Kasumi-1 (cell line): ENCODE measurements at places on chromosomes 11 and 22.

- DNase-seq = no peak
Observed at GRCh38 chr11:79259800-79260199, 181.0 kb downstream of the TENM4 start.

- no peak for DNase-seq
Observed at GRCh38 chr11:27319072-27319471, 43.9 kb downstream of the CCDC34 start.

GRCh38 chr11:34865261-34865660, 50.9 kb downstream of the APIP start:
- DNase-seq = no peak

- no peak for DNase-seq
Observed at GRCh38 chr22:30680991-30681770, 13.5 kb upstream of the OSBP2 start.

DNA sequence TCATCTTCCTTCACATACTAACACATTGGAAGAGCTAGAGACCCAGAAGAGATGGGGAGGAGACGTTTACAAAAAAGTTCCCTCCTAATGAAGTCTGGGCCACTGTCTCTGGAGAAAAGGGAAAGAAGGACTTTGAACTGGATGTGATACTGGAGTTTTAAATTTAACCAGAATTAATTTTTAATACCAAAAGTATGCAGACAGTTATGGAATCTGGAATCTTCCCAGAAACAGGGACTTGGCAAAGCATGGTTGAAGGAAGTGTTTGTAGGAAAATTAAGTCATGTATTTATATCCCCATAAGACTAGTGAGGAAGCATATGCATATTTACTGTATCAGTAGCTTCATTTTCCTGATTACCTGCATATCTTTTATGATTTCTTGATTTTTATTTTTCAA, 215.5 kb downstream of the TTC28 start:
- DNase-seq = no peak

GRCh38 chr11:86219311-86220193, 25.0 kb upstream of the EED start:
- no peak for DNase-seq

GRCh38 chr11:93084727-93085505, 112.9 kb downstream of the SLC36A4 start:
- DNase-seq = no peak

- DNase-seq = no peak
Observed at GRCh38 chr11:5796541-5796940, 5.5 kb upstream of the OR52N1 start.

GRCh38 chr22:23815541-23816155, 23.2 kb downstream of the DERL3 start:
- peak; percentile 39 for DNase-seq

- no peak for DNase-seq
Observed at GRCh38 chr11:60918939-60919265, 4.9 kb downstream of the TMEM109 start.

GRCh38 chr11:14413307-14414069, 54.5 kb upstream of the RRAS2 start:
- DNase-seq = peak; percentile 10

DNA sequence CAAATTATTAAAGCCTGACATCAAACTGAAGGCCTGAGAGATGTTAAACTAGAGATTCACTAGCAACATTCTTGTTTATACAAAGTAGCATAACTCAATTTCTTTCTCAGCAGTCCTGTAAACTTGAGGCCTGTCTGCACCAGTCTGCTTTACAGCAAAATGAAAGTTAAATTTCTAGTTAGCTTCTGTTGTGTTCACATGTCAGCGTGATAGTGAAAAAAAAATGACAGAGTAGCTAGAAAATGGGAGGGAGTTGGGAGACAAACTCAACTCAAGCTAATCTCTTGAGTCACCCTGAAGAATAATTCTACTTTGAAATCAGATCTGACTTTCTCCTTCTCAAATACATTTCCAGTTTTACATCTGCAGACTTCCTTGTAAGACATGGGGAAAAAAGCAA, 6.5 kb downstream of the RBFOX2 start:
- DNase-seq = no peak

GRCh38 chr11:107457205-107457557, 444 bp downstream of the CWF19L2 start:
- no peak for DNase-seq

DNA sequence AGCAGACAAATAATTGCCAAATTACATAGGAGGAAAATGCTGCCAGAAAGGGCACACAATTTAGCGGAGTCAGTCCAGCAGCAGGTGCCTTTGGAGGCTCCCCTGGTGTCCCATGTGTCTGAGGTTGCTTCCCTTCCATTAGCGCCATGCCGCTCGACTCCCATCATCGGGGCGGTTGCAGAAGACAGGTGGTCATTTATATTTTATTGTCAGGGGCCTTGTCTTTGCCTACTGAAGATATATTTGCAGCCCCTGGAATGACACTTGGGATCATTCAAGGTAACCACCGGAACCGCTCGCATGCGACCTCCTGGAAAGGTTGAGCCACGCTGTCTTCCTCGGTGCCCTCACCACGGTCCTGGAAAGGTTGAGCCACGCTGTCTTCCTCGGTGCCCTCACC, 298.3 kb downstream of the TBC1D22A start:
- no peak for DNase-seq

DNA sequence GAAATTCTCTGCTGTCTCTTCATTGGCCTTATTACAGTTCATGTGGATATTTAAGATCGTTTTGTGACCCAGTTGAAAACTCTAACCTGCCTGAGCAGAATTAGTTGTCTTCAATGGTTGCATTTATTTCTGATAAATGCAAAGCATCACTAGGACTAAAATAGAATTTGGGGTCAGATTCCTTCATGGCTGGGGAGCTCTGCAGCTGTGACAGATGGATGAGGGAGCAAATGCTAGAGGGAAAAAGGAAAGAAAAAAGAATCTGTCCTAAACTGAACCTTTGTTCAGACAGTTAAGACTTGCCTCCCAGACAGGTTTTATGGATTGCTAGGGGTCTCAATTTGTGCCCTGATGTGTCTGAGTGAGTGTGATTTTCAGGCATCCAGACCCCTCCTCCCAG, 113.0 kb downstream of the SYT9 start:
- no peak for DNase-seq

- no peak for DNase-seq
Observed at GRCh38 chr22:37218399-37218770, 6.1 kb upstream of the SSTR3 start.

GRCh38 chr11:19994672-19995071, 165.6 kb downstream of the DBX1 start:
- DNase-seq = no peak

DNA sequence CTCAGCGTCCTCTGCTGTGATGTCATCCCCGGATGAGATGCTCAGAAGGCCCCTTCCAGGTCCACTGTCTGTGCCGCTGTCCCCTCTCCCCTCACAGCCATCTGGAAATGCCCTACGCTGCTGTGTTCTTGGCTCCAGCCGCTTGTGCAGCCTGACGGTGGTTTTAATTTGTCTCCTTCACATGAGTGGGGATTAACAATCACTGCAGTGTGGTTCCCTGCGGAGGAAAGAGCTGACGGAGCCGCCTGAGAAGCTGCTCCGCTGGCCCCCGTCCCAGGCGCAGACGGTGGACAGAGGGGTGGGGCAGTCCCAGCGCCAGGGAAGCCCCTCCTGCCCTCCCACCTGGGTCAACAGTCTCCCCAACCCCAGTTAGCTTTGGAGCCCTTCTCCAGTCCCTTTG, 67.5 kb upstream of the PHF21B start:
- no peak for DNase-seq

DNA sequence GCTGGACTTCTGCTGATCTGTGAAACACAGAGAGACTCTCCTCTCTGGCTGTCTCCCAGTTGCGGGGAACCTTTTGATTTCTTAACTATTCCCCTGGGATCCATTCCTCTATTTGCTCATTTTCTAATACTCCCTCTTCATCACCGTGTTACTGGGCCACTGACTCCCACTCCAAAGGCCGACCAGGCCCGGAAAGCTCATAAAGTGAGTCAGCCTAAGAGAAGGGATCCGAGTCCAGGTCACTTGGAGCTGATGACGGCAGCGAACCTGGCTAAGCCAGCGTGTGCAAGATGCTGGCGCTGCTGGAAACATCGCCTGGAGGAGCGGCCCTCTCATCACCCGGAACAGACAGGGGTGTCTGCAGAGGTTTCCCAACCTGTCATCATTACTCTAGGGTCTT, 112.8 kb downstream of the FBXO7 start:
- no peak for DNase-seq

DNA sequence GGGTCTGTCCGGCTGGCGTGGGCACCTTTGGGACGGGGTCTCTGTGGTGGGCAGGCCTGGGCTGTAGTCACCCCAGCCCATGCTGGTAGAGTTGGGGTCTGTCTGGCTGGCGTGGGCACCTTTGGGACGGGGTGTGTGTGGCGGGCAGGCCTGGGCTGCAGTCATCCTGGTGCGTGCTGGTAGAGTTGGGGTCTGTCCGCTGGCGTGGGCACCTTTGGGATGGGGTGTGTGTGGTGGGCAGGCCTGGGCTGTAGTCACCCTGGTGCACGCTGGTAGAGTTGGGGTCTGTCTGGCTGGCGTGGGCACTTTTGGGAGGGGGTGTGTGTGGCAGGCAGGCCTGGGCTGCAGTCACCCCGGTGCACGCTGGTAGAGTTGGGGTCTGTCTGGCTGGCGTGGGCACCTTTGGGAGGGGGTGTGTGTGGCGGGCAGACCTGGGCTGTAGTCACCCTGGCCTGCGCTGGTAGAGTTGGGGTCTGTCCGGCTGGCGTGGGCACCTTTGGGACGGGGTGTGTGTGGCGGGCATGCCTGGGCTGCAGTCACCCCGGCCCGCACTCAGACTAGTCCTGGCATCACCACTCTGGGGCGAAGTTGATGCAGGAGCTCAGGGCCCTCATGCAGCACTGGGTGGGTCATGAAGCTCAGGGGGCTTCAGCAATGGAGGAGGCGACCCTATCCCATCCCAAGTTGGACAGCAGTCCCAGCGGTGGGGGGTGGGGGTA, 19.3 kb downstream of the PRR33 start:
- DNase-seq = no peak

GRCh38 chr11:11806586-11806985, 35.2 kb upstream of the USP47 start:
- no peak for DNase-seq

DNA sequence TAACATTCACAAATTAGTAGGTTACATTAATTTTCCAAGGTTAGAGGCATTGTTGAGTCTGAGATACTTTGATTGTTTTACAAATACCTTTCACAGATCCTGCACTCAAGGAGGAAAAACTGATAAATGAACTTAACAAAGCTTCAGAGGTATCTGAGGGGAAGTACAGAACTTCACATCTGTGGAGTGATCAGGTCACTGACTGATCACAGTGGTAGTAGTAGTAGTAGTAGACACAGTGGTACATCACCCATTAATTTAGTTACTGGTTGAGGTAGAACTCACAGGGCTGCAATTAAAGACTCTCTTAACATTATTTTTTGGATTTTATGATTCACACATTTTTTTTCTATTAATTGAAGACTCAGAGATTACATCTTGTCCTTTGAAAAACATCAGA, 56.7 kb downstream of the DCUN1D5 start:
- DNase-seq = no peak

GRCh38 chr11:46333394-46333947, 13.8 kb upstream of the DGKZ start:
- DNase-seq = no peak

DNA sequence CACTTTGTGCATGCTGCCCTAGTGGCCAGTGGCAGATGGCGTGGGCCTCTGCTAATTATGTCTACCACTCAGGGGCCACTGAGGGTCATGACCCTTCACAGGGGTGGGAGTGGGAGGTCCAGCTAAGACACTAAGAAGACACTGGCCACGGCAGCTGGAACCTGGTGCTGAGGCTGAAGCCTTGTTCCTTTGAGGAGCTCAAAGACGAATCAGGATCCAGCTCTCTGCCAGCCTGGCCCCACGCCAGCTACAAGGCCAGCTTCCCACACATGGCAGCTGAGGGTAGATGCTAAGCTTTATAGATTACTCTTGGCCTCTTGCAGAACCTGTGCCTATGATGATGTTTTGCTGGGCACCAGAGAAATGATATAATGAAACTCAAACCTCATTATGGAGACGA, 226.3 kb downstream of the DSCAML1 start:
- no peak for DNase-seq

GRCh38 chr22:44409974-44410316, 88.1 kb downstream of the RTL6 start:
- no peak for DNase-seq

- DNase-seq = no peak
Observed at GRCh38 chr11:76030968-76031590, 175.2 kb downstream of the WNT11 start.

- DNase-seq = no peak
Observed at GRCh38 chr11:76770642-76771445, 12.3 kb upstream of the TSKU start.

DNA sequence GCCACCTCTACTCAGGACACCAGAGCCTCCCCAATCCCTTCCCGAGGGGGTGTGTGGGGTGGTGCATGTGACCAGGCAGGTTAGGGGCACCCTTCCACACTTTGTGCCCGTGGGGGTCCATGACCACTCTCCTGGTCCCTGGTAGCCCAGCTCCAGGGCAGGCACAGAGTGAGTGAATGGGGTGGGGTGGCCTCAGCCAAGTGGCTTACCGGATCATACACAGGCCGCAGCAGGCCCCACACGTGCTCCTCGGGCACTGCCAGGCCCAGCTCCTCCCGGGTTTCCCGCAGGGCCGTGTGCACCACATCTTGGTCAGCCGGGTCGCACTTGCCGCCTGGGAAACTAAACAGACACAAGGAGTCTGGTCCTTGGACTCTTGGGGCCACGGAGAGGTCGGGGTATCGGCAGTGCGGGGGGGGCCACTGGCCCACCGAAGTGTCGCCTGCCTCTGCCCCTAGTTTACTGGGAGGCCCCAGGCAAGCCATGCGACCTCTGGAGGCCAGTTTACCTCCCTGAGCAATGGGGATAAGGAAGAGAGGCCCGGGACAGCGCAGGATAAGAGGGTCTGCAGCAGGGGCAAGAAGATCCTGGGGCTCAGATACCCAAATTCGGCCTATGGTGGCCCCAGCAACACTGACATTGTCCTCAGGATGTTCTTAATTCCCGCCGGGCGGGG, 889 bp downstream of the NUDT8 start:
- no peak for DNase-seq
